ENCODE measurements at places on chromosomes 13 and 19. TPM values are rescaled to one million over a fixed set of nuclear protein-coding genes. Genes with fewer than 3 reads are reported as not detected.
A peak's percentile ranks its signal among the peaks of the same experiment; 100 is the strongest.

- DNase-seq: no peak
Observed at GRCh38 chr19:23971598-23971997, 56.9 kb downstream of the ZNF726 start.

GRCh38 chr13:82833923-82834322 lies 1048.4 kb downstream of the SLITRK1 start:
- no peak for DNase-seq

DNA sequence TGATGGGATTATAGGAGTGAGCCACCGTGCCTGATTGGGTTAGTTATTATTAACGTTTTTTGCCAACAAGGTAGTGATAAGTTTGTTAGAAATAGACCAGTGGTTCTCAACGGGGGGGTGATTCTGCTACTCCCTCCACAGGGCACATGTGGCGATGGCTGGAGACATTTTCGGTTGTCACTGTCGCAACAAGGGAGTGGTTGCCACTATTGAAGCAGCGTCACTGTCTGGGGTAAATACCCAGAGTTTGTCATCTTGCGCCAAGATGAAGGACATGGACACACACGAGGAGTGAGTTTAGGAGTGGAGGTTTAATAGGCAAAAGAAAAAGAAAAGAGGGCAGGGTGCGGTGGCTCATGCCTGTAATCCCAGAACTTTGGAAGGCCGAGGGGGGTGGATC lies 18.9 kb downstream of the ADGRE3 start:
- DNase-seq: no peak

DNA sequence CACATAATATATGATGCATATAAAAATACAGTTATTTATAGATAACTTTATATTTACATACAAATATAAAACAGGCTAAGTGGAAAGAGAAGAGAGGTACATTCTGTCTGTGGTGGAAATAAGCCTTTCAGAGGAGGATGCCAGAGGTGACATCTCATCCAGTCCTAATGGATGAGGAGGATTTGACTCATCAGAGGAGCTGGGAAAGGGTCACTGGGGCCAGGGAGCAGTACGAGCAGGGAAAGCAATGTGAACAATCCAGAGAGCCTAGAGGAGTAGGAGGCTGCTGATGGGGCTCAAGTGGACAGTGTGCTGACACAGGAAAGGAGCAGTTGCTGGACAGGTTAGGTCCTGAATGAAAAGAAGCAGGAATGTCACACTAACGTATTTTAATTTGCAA lies 18.6 kb downstream of the NALCN start:
- DNase-seq: no peak

DNA sequence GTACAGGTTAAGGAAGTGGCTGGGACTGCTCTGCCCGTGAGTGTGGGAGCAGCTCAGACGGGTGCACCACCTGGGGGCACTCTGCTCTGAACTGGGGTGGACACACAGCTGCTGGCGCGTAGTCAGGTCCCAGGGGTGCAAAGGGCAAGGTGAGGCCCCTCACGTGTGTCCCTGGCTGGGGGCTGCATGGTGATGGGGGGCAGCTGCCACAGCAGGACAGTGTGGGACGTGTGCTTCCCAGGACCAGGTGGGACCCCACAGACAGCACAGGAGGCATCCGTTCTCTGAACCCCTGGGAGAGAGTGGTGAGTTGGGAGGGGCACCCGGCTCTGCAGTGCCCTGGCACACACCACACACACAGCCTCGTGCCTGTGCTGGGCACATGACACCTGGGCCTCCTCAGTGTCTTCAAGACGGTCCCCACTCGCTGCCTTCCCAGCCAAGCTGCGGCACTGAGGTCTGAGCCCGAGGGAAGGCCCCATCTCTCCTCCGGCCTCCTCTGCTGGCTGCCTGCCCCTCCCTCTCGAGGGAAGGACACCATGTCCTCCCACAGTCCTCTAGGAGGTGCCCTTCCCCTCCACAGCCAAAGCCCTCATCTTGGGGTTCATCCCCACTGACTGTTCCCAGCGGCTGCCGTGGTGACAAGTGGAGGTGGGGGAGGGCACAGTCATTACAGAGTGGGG lies 24.7 kb downstream of the CILP2 start:
- DNase-seq: no peak

DNA sequence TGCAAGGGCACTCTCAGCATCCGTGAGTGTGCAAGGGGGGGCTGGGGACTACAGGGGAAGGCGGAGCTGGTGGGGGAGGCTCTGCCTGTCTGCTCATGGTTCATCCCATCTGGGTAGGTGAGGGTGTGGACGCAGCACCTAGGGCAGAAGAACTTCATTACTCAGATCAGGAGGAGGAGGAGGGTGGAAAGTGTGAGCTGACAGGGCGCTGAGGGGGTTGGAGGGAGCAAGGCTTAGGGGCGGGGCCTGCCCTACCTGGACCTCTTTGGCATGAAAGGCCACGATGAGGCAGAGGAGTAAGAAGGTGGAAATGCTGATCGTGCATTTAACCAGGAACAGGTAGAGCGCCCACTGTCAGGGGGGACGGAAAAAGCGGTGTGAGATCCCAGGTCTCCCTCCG lies 4.5 kb downstream of the KCNN4 start:
- DNase-seq: no peak

- no peak for DNase-seq
Observed at GRCh38 chr13:30165796-30166195, 141.6 kb downstream of the KATNAL1 start.

STARD13 gene
- total RNA-seq: 0.17 TPM

- DNase-seq: peak; percentile 73
Observed at GRCh38 chr19:31356587-31357314, 7.5 kb upstream of the TSHZ3 start.

TNFSF9 gene
- 2.6 TPM for total RNA-seq

ZNF493 gene
- total RNA-seq: 34.5 TPM

PODNL1 gene
- 1.4 TPM for total RNA-seq

ZNF606 gene
- 21.3 TPM for total RNA-seq

ZNF93 gene
- 20.3 TPM for total RNA-seq

ZNF554 gene
- 3.6 TPM for total RNA-seq

SHISA7 gene
- not detected for total RNA-seq

- DNase-seq: no peak
Observed at GRCh38 chr13:112635323-112635722, 47.4 kb upstream of the TUBGCP3 start.

DNA sequence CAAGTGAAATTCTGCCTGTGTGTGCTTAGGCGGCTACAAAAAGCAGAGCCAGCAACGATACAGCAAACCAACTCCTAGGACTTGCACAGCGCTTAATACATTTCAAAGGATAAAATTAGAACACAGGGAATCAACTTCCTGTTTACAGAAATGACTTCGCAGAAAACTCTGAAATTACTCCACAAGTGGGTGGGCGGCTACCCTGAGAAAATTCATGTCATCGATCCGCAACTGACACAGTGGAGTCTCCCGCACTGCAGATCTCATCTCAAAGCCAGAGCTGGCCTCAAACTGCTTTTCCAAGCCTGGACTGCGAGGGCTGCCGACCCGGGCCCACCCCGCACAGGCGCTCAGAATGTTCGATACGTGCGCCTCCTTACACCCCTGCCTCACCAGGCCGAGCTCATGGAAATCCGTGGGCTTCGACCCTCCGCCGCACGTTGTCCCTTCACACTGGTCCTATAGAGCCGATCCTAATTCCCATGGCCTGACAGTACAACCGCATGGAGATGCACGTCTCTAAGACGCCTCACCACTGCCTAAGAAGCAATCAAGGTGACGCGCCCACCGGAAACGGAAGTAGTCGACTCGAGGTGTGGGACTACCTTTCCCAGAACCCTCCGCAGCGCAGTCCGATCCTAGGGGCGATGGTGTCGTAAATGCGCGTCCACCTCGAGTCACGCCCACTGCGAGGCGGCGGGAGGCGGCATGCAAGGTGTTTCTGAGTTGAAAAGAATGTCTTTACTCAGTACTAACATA lies at the start of gene ZNF229:
ZNF229 (minus strand) TSS at position 557 of the 759 bp plus-strand sequence. CDS start 5,625 bp downstream, outside the sequence.
- peak; percentile 84 for DNase-seq

All from activated naive CD8-positive, alpha-beta T cell treated with anti-CD3 and anti-CD28 coated beads, Interleukin-2, amount 10 ng/mL, durations not matched to agents 7 days and 5 days (primary cell).